T follicular helper cell (primary cell): ENCODE measurements at places on chromosomes 7 and 10.

- DNase-seq = no peak
These were observed 389.0 kb upstream of the PODXL start for GRCh38 chr7:131945313-131945911.

DNA sequence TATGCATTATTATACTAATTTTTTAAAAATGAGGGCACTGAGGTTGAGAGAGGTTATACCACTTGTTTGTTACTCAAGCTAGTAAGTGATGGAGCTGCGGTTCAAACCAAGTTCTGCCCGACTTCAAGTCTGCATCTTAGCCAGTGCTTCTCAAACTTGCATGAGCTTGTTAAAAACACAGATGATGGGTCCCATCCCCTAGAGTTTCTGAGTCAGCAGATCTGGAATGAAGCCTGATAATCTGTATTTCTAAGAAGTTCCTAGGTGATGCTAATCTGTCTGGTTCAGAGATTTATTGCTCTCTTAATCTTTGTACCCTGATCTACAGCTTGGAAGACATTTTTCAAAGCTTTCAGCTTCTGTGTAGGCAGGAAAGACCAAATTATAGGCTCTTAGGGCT is 67.7 kb upstream of the CC2D2B start:
- no peak for DNase-seq

DNA sequence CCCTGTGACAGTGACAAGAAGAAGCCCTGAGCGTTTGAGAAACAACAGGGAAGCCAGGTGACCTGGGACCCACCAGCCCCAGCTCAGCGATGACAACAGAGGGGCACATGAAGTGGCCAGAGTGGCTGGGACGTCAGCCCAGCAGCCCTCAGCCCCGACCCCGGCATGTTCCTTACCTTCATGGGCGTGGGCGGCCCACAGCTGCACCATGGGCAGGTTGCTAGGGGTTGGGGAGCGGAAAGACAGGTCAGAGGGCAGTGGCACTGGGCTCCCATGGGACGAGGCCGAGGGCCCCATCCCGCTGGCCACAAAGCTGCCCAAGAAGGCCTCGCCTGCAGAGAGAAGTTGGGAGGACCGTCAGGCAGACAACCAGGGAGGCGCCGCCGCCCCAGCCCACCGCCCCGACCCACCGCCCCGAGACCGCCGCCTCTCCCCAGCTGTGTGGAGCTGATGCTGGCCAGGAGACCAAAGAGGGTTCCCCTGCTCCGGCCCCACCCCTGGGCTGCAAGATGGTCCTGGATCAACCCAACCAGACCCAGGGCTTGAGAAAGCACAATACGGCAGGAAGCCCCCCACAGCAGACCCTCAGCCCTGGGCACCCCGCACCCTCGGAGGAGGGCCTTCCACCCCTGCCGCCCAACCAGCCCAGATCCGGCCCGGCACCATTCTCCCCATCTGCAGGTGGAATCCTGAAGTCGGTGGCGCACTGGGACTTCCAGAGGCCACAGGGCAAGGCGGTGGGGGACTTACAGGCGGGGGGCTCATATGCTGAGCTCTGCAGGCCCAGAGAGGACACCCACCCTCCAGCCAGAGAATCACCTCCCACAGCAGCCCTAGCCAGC is 29.1 kb downstream of the TNRC18 start:
- DNase-seq = no peak

DNA sequence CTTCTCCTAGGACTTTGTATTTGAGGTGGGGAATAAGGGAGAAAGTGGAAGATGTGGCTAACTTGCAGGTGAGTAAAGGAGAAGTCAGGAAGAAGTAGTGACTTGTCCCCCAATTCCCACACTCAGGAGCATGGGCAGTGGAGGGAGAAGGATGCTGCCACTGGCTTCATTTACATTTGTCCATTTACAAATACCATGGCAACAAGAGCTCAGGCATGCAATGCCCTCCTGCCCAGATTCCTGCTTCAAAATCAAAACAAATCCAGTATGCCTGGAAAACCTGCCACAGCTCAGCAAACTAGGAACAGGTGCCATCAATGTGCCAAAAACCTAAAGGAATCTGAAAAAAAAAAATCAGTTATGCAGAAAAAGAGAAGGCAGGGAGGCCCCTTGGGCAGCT is 139.9 kb downstream of the KCNMA1 start:
- DNase-seq = no peak

- DNase-seq = no peak
These were observed 201.1 kb upstream of the HDAC9 start for GRCh38 chr7:18294411-18294810.
